ENCODE measurements at places on chromosomes 16 and 17.

GRCh38 chr16:20347666-20348364, 4.7 kb downstream of the UMOD start:
- no peak for DNase-seq

- DNase-seq: peak; percentile 51
Observed at GRCh38 chr16:85607321-85607765, 5.8 kb upstream of the GSE1 start.

- no peak for DNase-seq
Observed at GRCh38 chr16:65989861-65990604, 376.5 kb upstream of the CDH5 start.

DNA sequence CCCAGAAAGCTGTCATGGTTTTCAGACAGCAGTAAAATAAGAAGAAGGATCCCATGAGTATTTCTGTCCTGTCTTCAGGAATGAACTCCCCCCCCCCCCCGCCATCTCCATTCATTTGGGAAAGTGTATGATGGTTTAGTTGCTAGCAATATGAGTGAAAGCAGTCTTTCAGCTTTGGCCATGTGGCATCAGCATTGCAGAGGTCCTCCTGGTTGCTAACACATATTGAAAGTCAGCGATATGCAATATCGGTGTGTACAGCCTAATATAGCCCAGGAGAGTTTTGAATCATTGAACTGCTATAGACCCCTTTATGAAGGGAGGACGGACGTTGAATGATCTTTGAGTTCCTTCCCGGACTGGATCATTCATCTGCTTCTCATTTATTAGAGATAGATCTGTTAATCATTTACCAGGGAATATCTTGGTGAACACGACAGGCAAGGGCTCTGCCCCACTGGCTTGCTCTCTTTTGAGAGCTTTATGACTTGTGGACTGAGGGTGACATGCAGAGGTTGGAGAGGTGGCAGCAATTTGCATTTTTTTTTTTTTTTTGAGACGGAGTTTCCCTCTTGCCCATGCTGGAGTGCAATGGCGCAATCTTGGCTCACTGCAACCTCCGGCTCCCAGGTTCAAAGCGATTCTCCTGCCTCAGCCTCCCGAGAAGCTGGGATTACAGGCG, 25.2 kb downstream of the DEF8 start:
- DNase-seq: no peak

DNA sequence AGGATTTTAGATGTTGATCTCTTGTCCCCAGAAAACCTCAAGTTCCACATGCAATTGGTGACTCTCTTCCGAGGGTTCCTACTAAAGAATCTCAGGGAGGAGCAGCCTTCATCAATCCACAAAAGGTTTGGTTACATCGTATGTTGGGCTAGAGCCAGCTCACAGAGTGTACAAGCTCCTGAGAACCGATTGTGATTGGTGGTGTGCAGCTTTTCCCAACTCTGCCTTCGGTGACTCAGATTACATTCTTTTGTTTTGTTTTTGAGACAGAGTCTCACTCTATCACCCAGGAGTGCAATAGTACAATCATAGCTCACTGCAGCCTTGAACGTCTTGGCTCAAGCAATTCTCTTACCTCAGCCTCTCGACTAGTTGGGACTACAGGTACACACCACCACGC, 172.4 kb downstream of the PMP22 start:
- DNase-seq: no peak

DNA sequence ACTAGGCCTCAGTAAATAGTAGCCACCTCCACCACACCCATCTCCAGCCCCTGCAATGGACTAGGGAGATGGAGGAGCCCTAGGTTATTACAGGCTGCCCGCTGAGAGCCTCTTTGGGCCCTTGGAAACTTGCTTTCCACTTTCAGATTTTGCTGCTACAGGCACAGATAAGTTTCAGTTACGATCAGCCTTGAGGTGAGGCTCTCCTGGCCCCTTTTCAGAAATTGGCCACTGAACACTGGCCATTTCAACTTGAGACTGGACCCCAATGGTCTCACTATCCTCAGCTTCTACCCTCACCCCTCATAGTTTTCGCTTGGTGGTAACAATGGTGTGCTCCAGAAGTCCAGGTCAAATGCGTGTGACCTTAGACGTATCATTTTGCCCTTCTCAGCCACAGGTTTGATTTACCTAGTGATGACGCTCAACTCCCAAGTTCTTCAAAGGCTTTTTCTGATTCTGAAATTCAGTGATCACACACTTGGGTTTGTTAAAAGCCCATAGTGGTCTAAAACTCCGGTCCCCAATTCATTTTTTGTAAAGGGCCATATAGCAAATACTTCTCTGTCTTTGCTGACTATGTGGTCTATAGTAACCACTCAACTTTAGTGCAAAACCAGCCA, 1.0 kb downstream of the PMM2 start:
- no peak for DNase-seq

- peak; percentile 43 for DNase-seq
Observed at GRCh38 chr17:13337864-13338371, 263.8 kb downstream of the HS3ST3A1 start.

GRCh38 chr17:149231-149630, 11.9 kb downstream of the SCGB1C2 start:
- DNase-seq: no peak

GRCh38 chr17:43373356-43373755, 25.4 kb upstream of the ARL4D start:
- DNase-seq: no peak

DNA sequence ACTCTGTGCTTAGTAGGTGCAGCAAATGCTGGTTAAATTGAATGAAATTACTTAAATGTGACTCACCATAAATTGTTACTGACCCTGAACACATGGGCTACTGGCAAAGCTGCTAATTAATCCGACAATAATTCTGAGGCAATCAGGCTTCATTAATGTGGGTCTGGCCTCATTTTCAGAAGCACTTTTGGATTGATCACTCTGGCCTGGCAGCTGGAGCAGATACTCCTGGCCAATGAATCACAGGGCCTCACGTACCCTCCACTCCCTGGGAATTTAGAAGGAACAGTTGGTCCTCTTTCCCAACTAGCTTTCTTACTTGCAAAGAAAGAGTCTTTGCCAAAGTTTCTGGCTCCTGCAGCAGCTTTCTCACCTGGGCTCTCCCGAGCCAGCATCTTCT, 162.0 kb upstream of the ZKSCAN2 start:
- DNase-seq: no peak

DNA sequence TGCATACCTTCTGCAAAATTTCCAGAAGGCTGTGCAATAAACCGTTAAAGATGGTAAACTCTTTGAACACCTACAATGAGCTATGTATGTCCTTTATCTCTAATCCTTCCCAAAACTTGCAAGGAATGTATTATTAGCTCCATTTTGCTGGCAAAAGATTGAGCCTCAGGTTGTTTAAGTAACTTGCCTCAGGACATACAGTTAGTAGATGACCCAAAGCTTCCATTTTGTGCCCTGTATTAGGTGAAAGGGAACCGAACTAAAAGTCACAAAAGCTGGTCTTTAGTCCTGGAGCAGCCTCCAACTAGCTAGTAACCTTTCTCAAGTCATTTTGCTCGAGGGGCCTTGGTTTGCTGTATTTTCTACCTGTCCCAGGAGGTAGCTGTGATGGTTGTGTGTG, 4.3 kb downstream of the ADGRG3 start:
- no peak for DNase-seq

GRCh38 chr16:70689035-70689969, 3.4 kb upstream of the MTSS2 start:
- DNase-seq: peak; percentile 30

DNA sequence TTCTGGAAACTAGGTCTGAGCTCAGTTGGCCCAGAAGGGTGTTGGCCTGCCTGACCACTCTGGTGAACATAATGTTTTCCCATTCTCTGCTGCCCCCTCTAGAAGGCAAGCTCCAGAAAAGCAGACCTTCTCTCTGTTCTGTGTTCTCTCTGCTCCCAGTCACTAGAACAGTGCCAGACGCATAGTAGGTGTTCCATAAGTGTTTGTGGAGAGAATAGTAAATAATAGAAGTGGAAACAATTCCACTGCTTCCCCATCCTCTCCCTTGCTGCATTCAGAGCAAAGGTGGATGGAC, 32.2 kb upstream of the ETV4 start:
- DNase-seq: no peak

GRCh38 chr17:21377705-21378396, 1.7 kb downstream of the KCNJ12 start:
- no peak for DNase-seq

GRCh38 chr17:70523426-70523825, 354.1 kb downstream of the KCNJ2 start:
- no peak for DNase-seq

- DNase-seq: no peak
Observed at GRCh38 chr16:17412221-17412620, 58.5 kb downstream of the XYLT1 start.

DNA sequence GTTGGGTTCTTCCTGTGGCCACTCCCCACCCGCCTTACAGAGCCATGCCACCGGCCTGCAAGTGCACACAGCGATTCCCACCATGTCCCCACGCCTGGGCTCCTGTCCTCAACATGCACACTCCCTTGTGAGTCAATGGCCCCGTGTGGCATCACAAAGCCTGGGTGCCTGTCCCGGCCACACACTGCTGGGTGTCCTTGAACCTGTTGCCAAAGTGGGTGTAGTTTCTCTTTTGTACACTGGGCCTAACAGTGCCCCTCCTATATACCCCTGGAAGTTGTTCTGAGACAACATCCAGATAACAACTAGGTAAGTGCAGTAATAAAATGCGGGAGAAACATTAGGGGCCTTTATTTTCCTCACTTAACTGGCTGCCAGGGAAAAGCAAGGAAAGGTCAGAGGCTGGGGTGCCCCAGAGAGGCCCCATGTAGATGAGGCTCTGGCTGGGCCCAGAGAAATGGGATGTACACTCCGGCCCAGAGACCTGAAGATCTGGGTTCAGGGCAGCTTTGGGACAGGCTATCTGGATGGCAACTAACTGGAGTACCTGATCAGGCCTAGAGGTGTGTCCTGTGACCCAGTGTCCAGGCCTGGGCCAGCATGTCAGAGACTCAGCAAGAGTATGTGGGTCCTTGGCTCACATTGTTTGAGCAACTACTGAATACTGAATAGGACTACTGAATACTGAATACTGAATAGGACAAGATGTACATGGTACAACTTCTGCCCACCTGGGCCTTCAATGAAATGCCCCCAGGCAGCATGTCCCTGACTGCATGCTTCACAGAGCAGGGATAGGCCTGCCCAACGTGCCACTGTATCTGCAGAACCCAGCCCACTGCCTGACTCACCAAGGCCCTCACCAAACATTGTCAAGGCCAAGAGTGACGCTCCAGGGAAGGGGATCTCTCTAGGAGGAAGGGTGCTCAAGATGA, 8.3 kb downstream of the ABCC3 start:
- DNase-seq: no peak

- peak; percentile 85 for DNase-seq
Observed at GRCh38 chr16:67150833-67151396, at the start of gene B3GNT9. Gene B3GNT9 (minus strand): TSS chr16:67150998. CDS start chr16:67150485, 513 bp downstream.

GRCh38 chr17:74852237-74853047, 7.2 kb downstream of the GRIN2C start:
- DNase-seq: no peak

GRCh38 chr16:71358464-71358998, at the start of gene CALB2:
Gene CALB2 (plus strand): TSS chr16:71358723. CDS start chr16:71358793, 70 bp downstream.
- DNase-seq: peak; percentile 71

GRCh38 chr16:66891797-66892196, 11.5 kb downstream of the PDP2 start:
- no peak for DNase-seq

GRCh38 chr16:88424587-88425235, 28.4 kb upstream of the ZFPM1 start:
- no peak for DNase-seq

- no peak for DNase-seq
Observed at GRCh38 chr17:14918540-14918939, 346.6 kb downstream of the PMP22 start.

DNA sequence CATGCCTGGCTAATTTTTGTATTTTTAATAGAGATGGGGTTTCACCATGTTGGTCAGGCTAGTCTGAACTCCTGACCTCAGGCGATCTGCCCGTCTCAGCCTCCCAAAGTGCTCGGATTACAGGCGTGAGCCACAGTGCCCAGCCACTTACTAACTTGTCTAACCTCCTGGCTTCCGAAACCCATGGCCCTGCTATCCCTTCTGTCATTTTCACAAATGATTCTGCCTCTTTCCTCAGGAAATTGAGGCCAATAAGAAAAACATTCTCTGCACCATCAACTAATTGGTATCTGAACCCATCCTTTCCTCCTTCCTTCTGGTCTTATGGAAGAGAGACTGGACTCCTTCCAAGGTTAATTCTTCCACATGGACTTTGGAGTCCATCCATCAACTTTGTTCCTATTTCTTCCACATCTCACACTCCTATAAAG, 27.9 kb upstream of the TNRC6A start:
- no peak for DNase-seq

DNA sequence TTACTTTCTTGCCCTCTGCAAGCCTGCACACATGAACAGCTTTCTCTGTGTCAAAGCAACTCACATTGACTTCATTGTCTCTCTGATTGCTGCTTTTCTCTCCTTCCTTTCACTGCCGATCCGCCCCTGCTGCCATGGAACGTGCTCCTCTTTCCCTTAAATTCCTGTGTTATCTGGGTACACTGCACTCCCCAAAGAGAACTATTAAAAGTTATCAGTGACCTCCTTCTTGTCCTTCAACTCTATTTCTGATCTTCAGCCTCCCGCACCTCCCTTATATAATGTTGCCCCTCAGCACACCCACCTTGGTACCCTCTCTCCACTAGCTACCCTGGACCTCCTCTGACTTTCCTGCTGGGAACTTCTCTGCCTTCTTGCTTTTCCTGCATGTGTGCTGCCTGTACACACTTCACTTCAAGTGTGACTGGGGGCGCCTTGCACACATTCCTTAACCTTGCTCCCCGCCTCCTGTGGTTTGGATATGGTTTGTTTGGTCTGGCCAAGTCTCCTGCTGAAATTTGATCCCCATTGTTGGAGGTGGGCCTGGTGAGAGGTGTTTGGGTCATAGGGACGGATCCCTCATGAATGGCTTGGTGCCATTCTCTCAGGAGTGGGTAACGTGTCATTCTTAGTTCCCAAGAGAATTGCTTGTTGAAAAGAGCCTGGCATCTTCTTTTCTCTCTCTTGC, 26.7 kb upstream of the PMP22 start:
- DNase-seq: no peak

DNA sequence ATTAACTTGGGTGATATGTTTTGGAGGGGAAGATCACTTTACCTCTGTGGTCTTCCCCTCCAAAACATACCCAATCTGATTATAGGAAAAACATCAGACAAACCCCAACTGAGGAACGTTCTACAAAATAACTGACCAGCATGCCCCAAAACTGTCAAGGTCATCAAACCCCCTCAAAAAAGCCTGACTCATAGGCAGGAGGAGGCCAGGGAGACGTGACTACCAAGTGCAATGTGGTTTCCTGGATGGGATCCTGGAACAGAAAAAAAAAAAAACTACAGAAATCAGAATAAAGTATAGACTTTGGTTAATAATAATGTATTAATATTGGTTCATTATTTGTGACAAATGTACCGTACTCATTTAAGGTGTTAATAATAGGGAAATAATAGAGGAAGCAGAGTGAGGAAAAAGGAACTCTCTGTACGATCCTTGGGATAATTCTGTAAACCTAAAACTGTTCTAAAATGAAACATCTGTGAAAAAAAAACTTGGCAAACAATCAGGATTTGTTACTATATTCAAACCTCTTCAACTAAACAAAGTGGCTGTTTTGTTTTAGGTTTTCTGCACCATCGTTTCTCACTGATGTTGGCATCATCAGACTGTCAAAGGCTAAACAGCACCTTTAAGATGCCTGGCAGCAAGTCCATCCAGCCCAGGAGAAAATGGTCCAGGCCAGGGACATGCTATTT, 266.7 kb upstream of the SDK2 start:
- no peak for DNase-seq

- DNase-seq: no peak
Observed at GRCh38 chr17:7347630-7348477, 4.1 kb upstream of the KCTD11 start.

- no peak for DNase-seq
Observed at GRCh38 chr16:3131755-3132377, 3.0 kb upstream of the ZNF213 start.

All from NCI-H524 (cell line).